ENCODE measurements at places on chromosomes 7 and 10.

DNA sequence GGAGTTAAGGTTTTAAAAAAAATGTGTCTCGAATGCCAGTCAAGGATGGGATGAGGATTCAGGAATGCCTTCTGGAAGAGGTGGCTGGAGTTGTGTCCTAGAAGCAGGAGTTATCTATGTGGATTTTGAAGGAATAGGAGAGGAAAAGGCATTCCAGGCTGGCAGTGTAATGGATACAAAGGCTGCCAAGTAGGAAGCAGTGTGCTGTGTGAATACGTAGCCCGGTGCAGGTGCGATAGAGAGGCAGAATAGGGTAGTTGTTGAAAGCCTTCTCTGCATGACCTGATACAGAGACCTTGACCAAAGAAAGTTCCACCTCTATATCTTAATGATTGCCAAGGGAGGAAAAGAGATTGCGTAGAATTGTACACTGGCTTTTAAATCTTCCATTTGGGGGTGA lies 128.1 kb upstream of the ITGB1 start:
- DNase-seq, result no peak

DNA sequence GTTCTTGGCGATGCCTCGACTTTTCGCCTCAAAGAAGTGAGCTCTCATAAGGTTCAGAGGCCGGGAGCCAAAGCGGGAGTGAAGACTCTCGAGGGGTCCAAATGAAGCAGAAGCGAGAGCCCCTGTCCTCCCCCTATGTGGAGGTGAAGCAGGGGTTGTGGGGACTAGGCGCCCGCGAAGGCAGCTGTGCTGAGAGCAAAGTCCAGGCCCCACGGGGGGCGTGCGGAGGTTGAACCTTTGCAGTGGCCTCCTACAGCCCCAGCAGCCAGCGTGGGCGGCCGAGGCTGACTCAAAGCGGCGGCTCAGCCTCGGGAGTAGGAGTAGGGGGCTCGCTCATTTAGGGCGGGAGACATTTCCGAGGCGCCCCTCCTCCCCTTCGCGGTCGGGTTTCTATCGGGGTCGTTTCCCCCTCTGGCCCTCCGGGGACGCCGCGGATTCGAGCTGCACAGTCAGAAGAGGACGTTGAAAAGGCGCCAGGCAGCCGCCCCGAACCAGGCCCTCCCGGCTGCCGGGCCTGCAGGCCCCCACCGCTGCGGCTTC lies 553 bp upstream of the ADD3 start:
- DNase-seq, result no peak

GRCh38 chr10:122492006-122492405 lies 30.7 kb downstream of the HTRA1 start:
- DNase-seq, result no peak

DNA sequence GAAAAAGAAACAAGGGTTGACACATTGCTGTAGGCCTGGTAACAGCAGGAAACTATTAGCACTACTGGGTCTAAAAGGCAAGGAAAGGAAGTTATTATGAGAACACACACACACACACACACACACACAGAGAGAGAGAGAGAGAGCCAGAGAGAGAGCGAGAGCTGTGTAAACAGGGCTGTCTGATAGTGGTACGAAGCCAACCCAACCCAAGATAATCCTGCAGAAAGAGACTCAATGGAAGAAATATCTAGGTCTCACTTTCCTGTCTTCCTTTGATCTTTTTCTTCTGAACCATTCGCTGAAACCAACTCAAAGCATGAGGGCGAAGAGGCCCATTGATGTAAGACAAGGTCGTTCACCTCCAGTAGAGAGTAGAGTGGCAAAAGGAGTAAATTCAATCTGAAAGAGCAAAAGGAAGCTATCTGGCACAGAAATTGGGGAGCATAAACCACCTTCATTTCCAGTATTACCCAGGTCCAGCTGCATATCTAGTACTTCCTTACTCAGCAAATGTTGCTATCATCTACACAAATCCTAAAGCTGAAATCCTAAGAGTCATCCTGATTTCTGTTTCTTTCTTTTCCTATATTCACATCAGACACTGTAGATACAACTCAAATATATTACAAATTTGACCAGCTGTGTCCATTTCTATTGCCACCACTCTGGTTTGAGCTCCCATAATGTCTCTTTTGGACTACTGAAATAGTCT lies 110.2 kb downstream of the TMEM26 start:
- DNase-seq, result no peak

GRCh38 chr10:132399117-132400035 lies 2.4 kb downstream of the PWWP2B start:
- DNase-seq, result no peak

DNA sequence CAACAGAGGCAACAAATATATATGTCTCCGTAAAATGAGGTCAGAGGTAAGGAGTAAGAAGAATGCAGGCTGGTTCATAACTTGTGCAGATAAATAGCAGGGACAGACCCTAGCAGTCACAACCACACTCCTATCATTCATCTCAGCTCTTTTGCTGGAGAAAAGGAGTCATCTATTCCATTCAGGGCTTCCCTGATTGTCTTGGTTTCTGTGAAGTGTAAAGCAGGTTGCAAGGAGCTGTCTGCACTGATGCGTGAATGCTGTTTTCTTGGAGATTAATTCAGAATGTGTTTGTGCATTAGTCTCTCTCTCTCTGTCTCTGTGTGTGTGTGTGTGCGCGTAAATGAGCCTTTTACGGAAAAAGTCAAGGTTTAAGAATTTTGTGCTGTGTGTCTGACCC lies 643.3 kb upstream of the SORCS1 start:
- no peak for DNase-seq
